ENCODE measurements at places on chromosomes 12 and 14. TPM values are rescaled to one million over a fixed set of nuclear protein-coding genes. Genes with fewer than 3 reads are reported as not detected.

Gene SRGAP1
- 2.8 TPM for polyA plus RNA-seq

Gene PRICKLE1
- 0.46 TPM for polyA plus RNA-seq

Gene AMN
- polyA plus RNA-seq = 43.0 TPM

DNA sequence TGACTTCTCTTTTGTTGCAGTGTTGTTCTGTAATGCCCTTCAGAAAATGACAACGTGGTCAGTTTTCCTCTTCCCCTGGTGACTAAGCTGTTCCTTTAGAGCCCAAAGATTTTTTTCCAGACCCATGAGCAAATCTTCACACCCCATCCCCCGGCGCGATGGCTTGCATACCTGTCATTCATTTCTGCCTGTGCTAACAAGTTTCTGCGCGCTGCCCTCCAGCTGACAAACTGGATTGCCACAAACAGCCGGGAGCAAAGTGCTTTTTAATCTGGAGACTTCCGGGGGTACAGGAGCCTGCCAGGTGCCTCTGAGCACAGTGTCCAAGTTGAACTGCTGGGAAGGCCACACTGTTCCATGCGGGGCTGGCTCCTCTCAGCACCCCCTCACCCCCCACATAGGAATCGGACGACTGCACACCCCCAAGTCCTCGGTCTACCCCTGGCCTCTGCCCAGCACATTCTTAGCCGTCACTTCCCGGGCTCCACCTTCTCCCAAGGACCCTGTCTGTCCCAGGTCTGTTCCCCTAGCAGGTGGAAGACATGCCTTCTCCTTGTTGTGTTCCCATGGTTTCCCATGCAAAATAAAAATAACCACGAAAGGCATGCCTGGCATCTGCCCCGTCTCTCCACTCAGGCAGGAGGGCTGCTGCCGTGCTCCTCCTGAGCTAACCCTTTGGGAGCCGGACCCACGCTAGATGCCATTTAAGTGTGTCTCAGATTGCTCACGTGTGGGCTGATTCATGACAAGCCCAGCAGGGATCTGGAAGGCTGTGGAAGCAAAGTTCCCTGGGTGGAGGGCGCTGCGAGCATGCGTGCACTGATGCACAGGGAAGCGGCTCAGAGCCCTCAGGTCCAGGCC, 14.1 kb downstream of the RILPL1 start:
- no peak for DNase-seq

GRCh38 chr12:55044135-55044534, 24.4 kb downstream of the NEUROD4 start:
- no peak for DNase-seq

DNA sequence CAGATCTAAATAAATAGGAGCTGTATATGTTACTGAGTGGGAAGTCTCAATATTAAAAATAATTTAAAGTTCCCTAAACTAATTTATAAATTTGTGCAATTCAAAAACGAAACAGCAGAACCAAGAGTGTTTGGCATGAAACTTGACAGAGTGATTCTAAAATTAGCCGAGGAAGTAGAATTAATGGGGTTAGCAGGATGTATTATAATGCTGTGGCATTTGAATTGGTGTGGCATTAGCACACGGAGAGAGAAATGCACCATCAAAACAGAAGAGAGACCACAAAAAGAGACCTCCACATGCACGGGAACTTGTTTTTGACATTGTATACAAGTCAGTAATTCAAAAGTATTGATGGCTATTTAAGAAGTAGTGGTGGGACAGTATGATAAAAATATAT, 366.0 kb upstream of the RGS6 start:
- DNase-seq = no peak

GRCh38 chr14:77612011-77612620, 4.3 kb downstream of the SPTLC2 start:
- DNase-seq = no peak

- DNase-seq = no peak
Observed at GRCh38 chr14:37625597-37626595, 30.5 kb downstream of the TTC6 start.

DNA sequence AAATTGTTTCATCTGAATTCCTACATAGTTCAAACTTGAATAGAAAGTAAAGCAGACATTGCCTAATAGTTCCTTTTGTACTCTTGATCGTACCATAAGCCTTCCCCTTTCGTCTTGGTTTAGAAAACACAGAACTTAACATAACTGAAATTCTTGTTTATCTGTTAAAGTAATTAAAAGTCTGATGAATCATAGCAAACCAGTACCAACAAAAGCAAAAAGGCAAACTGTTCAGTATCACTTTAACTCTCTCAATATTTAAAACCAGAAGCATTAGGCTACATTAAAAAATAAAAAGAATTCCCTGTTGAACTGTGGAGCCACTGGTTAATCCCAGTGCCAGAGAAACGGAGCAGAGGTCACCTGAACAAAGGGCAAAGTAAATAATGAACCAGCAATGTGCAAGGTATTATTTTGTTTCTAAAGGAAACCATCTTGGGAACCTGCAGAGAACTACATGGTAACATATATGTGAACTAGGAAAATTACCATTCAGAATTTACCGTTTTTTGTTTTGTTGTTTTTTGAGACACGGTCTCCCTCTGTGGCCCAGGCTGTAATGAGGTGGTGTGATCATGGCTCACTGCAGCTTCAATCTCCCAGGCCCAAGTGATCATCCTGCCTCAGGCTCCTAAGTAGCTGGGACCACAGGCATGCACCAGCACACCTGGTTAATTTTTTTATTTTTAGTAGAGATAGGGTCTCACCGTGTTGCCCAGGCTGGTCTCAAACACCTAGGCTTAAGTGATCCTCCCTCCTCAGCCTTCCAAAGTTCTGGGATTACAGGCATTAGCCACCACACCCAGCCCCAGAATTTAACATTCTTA, 17.1 kb upstream of the HIGD1C start:
- DNase-seq = no peak

GRCh38 chr14:94239406-94239805, 53.7 kb downstream of the SERPINA10 start:
- no peak for DNase-seq

GRCh38 chr12:120925740-120926563, 21.8 kb upstream of the SPPL3 start:
- DNase-seq = no peak

Data from sigmoid colon (tissue), 7 donors.